ENCODE measurements at places on chromosomes 3 and 15. TPM values are rescaled to one million over a fixed set of nuclear protein-coding genes. Genes with fewer than 3 reads are reported as not detected.

The MYL3 gene
- polyA plus RNA-seq, result not detected

The CSTA gene
- 4.9 TPM for polyA plus RNA-seq

DNA sequence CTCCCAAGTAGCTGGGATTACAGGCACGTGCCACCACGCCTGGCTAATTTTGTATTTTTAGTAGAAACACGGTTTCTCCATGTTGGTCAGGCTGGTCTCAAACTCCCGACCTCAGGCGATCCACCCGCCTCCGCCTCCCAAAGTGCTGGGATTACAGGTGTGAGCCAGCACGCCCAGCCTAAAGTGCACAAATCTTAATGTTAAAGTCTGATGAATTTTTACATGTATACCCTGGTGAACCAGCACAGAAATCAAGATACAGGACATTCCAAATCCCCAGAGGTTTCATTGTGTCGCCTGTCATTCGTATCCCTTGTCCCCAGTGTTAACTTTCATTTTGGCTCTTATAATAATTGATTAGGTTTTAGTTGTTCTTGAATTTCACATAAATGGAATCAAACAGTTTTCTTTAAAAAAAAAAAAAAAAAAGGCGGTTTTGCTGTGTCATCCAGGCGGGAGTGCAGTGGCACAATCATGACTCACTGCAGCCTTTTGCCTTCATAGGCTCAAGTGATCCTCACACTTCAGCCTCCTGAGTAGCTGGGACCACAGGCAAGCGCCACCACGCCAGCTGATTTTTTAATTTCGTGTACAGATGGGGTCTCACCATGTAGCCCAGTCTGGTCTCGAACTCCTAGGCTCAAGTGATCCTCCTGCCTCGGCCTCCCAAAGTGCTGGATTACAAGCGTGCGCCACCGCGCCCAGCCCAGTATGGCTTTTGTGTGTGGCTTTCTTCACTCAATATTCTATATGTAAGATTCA, 1.5 kb upstream of the TM4SF19 start:
- H3K36me3 ChIP-seq, result no peaks in the 10 kb centered on the region
- H3K4me3 ChIP-seq, result no peak overlapping the region
- H3K27me3 ChIP-seq, result no peaks in the 10 kb centered on the region
- DNase-seq, result peak; percentile 21

GRCh38 chr15:45089712-45090373, 24.1 kb downstream of the DUOX2 start:
- peaks cover 44% of the 10 kb centered on the region for H3K4me1 ChIP-seq
- peaks cover under 1% of the 10 kb centered on the region for H3K27me3 ChIP-seq
- no peak for DNase-seq
- no peak overlapping the region for H3K4me3 ChIP-seq
- H3K36me3 ChIP-seq, result no peaks in the 10 kb centered on the region

The MKRN2OS gene
- not detected for polyA plus RNA-seq

The EMC7 gene
- polyA plus RNA-seq, result 97.7 TPM

Measured in HepG2 (cell line).